ENCODE measurements at places on chromosomes 5 and 9.

GRCh38 chr9:131042666-131043065, 33.7 kb downstream of the LAMC3 start:
- DNase-seq, result no peak

- DNase-seq, result no peak
Observed at GRCh38 chr5:54719384-54720283, 202.1 kb downstream of the SNX18 start.

- peak; percentile 57 for DNase-seq
Observed at GRCh38 chr5:78009937-78010527, 233.9 kb upstream of the TBCA start.

GRCh38 chr9:124074746-124075145, 63.2 kb downstream of the LHX2 start:
- DNase-seq, result no peak

- peak; percentile 38 for DNase-seq
Observed at GRCh38 chr9:83934569-83935275, 13.5 kb upstream of the KIF27 start.

DNA sequence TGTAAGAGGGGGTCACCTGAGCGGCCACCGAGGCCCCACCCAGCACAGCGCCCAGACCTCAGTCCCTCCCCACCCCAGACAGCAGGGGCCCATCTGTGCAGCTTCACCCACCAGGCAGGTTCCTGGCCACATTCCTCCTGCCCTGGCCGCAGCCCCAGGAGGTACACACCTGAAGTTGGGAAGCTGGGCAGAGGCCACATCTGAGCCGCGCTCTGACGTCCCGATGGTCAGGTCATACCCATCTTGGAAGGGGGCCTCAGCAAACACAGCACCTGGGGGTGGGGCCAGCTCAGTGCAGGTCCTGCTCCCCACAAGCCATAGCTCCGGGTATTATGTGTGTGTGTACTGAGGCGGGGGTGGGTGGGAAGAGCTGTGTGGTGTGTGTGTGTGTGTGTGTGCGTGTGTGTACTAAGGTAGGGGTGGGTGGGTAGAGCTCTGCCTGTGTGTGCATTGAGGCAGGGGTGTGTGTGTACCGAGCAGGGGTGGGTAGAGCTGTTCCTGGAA, 5.6 kb downstream of the SPOUT1 start:
- DNase-seq, result no peak

DNA sequence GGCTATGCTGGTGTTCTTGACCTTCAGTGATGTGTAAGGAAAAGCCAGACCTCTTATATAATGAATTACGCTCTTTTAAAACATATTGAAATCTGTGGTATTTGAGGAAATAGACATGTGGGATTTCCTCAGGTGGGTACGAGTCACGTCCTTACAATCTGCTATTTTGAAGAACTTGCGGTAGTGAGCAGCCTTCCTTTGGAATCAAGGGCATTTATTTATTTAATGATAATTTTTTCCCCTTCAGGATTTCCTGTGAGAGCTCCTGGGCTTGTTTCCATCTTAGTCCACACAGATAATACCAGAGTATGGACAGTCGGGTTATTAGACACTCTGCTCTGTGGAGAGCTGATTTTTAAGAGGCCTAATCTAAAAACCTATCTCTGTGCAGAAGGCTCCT, 167.9 kb downstream of the ARHGEF28 start:
- no peak for DNase-seq

DNA sequence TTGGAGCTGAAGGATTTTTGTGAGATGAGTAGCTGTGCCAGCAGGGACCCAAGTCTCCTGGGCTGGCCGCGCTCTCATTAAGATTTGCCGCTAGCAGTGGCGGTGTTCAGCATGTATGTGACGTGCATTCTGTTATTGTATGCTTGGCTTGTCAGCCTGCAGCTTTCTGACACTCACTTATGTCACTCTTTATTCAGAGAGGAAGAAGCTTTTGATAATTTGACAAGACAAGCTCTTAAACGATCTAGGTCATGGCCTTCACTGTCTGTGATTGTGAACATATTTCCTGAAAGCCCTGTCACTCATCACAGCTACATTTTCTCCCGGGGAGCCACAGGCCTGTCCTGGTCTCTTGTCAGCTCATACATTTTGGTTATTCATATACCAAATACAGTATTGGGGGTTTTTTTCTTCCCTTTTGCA, 98.2 kb upstream of the GRHPR start:
- DNase-seq, result no peak

DNA sequence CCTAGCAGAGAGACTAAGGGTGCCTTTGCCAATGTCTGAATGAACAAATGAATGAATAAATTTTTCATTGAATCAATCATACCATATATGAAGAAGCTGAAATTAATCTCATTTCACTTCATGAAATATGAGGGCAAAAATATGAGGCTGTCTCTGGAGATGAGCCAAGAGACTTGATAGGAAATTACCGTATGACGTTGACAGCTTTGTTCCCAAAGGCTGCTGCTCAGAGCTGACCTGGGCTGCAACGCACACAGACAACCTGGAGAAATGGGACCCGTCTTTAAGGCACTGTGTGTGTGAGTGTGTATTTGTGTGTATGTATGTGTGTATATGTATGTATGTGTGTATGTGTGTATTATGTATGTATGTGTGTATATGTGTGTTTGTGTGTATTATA, 226.1 kb downstream of the IRX2 start:
- no peak for DNase-seq

DNA sequence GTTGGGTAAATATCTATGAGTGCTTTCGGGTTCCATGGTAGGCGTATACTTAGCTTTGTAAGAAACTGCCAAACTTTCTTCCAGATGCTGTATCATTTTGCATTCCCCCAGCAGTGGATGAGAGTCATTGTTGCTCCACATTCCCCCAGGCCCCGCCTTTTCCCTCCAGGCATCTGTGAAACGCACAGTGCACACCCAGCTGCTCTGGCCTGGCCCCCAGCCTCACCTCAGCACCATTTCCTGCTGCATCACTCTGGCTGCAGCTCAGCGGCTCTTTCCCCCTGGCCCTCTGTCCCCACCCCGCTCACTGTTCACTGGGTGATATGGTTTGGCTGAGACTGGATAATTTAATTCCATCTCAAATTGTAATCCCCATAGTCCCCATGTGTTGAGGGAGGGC, 76.6 kb upstream of the SPTLC1 start:
- peak; percentile 74 for DNase-seq

DNA sequence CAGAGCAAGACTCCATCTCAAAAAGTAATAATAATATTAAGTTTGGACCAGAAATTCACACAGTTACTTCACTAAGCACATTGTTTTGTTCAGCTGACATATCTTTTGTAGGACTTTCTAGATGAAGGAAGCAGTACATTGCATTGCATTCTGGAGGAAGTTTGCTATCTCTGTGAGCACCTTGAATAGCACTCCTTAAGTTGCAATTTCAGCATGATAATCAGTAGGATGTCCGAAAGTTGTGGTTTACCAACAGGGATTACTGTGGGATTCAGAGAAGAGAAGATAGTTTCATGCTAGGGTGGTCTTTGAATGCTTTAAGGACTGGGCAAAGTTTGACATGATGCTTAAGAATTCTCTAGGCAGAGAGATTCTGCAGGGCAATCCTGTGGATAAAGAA, 18.4 kb upstream of the TTC23L start:
- DNase-seq, result no peak

GRCh38 chr9:123326662-123327093, 29.3 kb upstream of the CRB2 start:
- no peak for DNase-seq

DNA sequence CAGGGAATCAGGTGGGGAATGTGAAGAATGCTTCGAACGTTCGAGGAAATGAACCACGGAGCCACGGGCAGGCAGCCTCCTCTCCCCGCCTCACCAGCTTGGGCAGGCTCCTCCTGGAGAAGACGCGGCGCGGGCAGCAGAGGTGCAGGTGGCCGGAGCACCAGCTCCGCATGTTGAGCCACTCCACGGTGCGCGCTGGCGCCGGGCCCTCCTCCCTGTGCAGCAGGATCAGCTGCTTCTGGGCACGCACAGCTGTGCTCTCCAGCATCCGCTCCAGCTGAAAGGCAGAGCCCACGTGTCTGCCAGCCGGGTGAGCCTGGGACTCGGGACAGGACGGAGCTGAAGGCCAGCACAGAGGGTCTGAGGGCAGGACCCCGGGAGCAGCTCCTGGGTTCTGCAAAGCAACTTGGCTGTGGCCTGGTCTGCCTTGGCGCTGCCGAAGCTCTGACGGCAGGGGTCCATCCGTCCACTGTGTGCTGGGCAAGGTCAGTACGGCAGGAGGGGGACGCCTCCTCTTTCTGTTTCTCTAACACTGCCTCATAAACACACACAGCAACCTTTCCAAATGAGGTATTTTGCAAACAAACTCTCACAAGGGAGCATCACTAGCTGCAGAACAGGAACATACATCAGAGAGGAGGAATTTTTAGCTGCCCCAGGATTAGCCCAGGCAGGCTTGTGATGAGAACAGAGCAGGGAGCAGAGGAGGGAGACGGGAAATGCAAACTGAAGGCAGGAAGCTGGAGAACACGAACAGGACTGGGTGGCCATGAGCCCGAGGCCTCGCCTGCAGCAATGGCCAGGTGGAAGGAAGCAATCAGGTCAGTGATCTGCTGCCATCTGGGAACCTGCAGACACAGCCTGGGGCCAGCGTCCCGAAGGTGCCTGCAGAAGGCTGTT, 20.1 kb upstream of the NSMF start:
- DNase-seq, result no peak

DNA sequence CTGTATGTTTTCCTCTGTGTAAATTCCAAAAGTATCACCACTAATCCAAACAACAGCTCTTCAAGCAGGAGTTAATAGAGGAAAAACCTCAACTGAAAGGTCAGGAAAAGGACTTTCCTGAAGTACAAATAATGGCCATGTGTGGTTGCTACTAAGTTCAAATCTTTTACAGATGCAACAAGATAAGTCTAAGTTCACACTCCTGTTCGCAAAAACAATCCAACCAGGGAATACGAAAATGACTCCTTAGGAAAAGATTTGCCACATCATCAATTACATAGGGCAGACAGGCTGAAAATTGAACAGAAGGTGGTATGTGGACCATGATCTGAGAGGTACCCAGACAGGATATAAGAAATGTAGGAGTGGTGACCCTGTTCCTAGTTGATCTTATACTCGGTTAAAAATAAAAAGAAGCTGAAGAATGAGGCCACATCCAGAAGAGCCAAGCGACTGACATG, 210.2 kb downstream of the TSSK1B start:
- DNase-seq, result no peak

DNA sequence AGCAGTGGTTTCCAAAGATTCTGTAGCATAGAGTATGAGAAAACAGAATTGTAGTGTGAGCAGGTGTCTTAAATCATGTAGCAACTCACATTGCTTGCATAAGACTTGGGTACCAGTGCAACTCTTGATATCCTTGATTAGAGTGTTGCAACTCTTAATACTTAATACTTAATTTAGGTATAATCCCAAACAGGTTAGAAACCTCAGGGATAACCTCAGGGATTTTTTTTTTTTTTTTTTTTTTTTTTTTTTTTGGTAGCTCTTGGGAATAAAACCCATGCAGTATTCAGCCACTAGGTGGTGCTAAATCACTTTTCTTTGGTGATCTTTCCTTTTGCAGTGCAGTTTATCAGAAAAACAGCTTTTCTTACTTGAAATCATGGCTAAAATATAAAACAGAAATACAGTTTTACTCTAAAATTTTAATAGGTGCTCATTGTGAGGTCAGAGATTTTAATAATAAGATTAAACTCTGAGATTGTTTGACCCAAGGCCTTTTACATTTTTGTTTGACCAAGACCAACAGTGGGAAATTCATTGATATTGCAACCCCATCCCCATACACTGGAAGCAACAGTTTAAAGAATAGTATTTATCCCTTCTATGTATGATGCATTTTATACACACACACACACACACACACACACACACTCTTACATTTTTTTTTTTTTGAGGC, 55.3 kb downstream of the ERAP1 start:
- DNase-seq, result peak; percentile 13

DNA sequence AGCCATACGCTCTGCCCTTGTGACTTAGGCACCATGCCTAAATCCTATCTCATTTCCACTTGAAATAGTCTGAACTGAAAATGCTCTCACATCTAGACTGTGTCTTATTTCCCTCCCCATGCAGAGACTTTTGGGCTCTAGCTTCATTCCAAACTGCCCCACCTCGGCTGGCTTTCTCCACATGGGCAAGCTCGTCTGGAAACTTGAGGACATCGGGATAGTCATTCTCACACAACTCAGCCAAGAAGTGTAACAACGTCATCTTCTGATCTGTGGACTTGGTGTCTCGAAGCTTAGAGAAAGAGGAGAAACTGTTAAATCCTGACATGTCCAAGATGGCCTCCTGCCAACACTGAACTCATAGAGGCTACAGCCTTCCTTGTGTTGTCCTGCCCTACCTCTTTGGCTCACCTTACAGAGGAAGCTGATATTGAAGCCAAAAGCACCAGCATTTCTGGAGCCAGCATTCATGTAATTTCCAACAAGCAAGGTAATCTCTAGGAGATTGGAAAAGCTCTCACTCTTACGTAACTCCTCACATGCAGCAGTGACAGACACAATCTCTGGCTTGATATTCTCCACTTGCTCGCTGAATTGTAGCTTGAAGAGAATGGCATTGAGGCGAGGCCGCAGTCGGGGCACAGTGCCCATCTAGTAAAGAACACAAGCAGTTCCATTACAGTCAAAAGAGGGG, 39.6 kb downstream of the PCDHGC5 start:
- DNase-seq, result no peak

GRCh38 chr9:12972608-12973589, 198.1 kb downstream of the LURAP1L start:
- no peak for DNase-seq

- DNase-seq, result peak; percentile 48
Observed at GRCh38 chr9:91071184-91071990, 269.8 kb downstream of the SYK start.

- no peak for DNase-seq
Observed at GRCh38 chr5:105536675-105537074, 1974.1 kb upstream of the NUDT12 start.

DNA sequence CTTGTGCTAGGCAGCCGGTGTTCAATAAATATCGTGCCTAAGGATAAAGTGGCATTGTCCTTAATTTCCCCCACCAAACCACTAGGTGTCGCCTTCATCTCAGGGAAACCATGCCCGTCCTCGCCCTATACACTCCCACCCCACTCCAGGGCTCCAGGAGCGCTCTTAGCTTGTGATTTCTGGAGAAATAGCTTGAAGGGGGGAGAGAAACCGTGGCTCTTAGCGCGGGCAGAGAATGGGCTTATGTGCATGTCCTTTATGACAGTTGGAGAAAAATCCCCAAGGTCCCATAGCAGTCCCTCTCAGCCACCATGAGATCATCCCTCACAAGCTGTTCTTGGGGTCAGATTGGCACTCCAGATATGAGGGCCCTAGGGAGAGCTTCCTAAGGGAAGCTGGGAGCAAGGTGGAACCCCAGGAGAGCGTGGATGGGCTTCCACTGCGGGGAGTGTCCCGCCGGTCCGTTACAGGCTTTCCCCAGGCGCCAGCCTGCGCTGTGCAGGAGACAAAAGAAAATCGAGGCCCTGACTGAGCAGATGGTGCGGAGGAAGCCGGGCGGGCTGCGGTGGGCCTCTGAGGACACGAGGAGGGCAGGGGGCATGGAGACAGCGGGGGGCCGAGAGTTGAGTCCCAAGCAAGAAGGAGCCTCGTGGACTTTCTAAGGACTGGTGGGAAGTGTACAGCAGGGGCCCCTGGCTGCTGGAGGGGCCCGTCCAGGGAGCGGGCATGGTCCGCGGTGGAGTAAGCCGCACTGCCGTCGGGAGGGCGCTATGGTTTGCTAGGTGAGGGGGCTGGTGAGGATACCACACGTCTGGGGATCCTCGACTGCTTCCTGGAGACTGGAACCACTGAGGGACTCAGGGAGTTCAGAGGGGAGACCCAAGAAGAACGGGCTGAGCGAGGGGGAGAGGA, 750 bp upstream of the NPR2 start:
- DNase-seq, result peak; percentile 18
